ENCODE measurements at places on chromosomes 3 and 15.

DNA sequence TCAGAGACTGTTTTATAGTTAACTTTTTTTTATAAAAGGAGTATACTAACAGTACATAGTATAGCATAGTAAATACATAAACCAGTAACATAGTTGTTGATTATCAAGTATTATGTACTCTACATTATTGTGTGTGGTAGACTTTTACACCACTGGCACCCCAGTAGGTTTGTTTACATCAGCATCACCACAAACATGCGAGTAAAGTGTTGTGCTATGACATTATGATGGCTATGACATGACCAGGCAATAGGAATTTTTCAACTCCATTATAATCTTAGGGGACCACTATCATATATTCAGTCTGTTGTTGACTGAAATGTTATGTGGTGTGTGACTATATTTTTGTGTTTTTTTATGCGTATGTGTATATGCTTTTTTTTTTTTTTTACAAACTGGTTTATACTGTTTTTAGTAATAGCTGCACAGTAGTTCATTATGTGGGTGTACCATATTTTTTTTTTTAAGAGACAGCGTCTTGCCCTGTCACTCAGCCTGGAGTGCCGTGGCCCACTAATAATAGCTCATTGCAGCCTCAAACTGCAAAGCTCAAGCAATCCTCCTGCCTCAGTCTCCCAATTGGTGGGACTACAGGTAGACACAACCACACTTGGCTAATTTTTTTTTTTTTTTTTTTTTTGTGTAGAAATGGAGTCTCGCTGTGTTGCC, 1.9 kb downstream of the CAPN7 start:
- DNase-seq: no peak

GRCh38 chr3:25053360-25053759, 374.7 kb upstream of the RARB start:
- DNase-seq: no peak

GRCh38 chr3:85193565-85193964, 234.8 kb downstream of the CADM2 start:
- no peak for DNase-seq

DNA sequence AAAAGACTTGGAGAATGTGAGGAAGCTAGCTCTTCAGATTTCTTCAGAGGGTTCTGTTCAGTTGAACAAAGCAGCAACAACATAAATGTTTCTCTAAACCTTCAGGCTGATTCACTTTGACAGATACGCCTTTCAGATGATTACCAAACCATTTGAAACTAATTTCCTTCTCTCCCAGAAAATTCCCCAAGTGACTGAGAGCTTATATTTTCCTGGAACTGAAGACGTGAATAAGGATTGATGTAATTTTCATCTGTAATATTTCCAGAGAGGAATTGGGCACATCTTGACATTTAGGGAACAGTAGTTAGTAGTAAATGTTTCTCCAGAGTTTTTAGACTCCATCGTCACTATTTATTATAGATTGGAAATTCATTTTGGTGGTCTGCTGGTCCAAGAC, 108.6 kb upstream of the AADACL2 start:
- DNase-seq: no peak

GRCh38 chr15:68145706-68146105, 59.4 kb downstream of the CALML4 start:
- DNase-seq: no peak

GRCh38 chr3:8500989-8501370, 643 bp upstream of the LMCD1 start:
- DNase-seq: no peak

DNA sequence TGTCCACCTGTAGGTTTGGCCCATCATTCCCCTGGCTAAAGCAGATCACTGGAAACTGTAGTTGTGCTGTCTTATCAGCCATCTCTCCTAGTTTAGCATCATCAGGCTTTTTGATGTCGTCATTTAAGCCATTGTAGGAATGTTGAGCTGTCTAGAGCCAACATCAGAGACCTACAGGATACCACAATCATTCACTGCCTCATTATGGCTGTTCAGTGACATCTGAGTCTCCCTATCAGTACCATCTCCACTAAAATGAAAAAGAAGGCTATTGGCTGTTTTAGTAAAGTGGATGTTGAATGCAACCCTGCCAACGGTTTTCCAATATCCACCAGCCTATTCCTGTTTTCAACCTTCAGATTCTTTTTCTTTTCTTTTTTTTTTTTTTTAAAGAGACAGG, 29.2 kb downstream of the RLBP1 start:
- DNase-seq: no peak

- DNase-seq: peak; percentile 87
Observed at GRCh38 chr15:31974855-31975829, 55.2 kb upstream of the CHRNA7 start.

DNA sequence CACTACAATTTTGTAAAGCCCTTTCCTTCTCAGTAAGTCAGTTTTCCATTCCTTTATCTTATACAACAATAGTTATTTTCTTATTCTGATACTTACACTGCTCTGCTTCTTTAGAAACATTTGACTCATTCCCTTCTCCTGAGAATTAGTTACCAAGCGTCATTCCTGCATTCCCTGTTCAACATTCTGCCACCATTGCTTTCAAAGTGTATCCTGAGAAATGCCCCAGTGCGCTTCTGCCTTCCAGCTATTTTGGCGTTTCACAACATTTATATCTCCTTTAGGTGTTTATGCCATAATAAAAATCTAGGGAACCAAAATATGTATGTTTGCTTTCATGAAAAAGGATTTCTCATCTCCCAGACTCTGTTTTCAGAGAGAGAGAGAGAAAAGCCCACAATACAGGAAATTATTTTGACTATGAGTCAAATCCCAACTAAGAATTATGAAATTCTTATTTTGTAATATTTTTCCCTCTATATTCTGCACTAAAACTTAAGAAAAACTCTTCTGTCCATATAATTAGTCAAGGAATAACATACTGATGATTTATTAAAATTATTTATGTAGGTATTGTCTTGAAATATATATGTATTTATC, 118.2 kb upstream of the RAP2B start:
- no peak for DNase-seq

- DNase-seq: no peak
Observed at GRCh38 chr15:47340571-47340920, 376.8 kb upstream of the SEMA6D start.

DNA sequence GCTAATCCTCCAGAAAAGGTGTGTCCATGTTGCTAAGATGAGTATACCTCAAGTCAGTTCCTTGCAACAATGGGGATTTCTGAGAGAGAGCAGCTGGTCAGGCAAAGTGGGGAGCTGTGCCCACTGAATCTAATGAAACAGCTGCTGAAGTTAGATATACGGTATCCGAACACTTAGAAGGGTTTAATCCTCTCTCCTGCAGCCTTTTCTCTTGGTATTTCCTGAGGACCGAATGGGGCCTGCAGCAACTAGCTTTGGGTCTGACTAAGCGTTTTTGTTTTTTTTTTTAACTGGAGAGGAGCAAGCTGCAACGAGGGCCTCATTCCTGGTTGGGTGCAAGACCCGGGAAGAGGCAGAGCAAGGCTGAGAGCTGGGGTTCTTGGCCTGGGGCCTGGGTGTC, 37.6 kb upstream of the BNC1 start:
- no peak for DNase-seq

DNA sequence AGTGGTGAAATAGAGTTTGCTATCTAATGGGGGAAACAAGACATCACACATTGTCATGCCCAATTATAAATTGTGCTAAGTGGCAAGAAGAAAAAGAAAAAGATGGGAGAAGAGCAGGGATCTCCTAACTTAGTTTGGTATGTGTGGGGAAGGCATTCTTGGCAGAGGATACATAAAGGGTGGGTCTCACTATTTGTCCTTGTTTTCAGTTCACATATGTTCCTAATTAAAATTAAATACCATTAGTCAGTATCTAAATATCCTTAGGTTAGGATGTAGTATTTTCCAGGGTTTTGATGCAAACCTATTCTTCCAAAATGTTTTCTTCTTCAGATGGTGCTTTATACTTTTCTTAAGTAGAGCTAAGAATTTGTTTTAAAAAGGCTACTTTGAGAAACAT, 173.7 kb downstream of the B3GALNT1 start:
- no peak for DNase-seq

DNA sequence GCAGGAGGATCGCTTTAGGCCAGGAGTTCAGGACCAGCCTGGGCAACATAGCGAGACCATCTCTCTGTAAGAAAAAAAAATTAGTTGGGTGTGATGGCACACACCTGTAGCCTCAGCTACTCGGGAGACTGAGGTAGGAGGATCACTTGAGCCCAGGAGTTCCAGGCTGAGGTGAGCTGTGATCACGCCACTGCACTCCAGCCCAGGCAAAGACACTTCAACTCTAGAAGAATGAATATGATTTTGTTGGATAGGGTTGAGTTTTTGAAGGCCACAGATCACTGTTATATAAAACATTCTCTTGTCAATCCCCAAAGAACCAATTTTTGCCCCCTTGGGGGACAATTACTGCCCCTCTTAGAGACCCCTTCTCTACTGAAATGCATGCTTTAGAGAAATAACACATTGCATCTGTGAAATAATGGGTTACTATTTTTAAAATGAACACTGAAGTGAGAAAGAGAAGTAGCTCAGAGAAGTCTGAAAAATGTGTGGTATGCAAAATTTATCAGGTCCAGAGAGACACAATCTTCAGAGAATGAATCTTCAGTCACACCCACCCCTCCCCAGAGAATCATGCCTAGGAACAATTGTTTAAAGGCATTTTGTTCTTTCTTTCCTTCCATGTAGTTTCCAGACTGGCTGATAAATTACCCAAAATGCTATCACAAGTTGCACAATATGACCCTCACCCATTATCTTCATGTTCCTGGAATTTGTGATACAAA, 42.7 kb downstream of the METTL6 start:
- no peak for DNase-seq

DNA sequence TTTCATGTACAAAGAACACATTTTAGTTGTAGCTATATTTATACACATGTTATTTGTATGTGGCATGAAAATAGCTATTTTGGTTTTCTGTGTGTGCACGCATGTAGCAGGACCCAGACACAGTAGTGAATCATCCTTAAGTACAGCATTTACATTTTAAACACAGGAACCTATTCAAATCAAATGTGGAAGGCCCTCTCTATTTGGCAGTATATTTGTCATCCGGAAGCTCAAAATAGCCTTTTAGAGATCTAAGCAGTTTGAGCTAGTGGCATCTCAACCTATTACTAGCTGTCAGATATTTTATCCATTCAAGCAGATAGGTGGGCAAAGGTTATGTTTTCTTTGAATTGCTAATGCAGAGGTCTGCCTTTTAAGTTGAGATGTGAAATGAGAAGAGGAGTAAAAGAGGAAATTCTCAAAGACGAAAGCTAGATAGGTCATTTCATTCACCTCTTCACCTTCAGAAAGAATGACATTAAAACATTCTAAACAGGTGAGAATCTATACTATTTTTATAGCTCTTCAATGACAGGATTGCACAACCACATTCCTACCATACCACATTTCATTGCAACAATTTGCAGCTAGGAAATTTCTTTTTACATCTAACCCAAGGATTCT, 46.3 kb upstream of the TIPARP start:
- no peak for DNase-seq

GRCh38 chr3:76025561-76025960, 240.2 kb upstream of the ZNF717 start:
- no peak for DNase-seq

- no peak for DNase-seq
Observed at GRCh38 chr3:64856106-64856505, 168.3 kb upstream of the ADAMTS9 start.

DNA sequence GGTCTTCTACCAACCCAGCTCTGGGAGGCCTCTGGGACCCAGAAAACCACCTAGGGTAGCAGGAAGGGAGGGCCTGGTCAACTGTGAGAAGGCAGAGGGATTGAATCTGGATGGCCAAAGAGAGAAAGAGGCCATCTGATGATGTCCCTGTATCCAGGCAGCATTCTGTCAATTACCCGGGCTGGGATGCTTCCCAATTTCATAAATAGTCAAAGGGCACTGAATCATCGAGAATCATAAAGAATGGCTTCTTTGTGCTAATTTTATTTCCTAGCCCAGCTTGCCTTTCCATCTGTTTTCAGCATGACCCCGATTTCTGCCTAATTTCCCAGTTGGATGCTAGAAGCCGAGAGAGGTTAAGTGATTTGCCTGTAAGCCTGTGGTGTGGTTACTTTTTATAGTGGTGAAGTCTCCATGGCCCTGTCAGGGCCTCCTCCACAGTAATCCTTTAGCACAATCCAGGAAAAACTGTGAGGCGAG, 129.2 kb downstream of the FAM43A start:
- DNase-seq: no peak

DNA sequence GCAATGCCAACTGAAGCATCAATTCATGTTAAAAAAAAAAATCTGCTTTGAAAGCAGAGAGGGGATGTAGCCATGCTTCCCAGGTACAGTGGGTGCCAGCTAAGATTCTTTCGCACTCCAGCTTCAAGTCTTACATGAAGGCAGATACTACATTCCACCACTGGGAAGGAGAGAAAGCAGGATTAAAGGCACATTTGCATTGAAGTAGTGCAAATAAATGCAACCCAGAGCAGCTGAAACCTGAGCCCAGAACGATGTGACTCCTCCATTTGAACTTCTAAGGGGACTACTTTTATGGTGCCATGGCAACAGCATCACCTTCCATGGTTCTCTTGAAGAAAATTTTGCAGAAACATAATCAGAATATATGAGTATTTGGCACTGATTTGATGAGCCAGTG, 19.1 kb upstream of the GJD2 start:
- DNase-seq: peak; percentile 25

DNA sequence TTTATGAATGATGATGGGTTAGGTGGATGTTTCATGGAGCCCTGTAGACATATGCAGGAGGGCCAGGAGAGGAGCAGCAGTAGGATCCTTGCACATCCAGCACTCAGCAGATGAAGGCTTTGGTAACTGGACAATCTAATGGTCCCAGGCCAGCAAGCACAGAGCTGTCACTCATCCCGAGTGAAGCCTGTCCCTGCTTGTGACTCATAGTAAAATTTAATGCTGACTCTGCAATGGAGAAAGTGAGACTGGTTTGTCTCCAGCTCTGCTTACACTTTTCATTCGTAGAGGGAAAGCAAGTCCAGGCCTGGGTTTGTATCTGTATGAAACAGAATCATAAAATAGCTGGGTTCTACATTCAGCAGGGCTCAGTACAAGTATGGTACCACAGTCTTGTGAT, 131.7 kb downstream of the DTWD1 start:
- DNase-seq: no peak

GRCh38 chr15:48330855-48331795, at the start of gene DUT:
Gene DUT, plus strand, starts transcription at chr15:48331429. Its CDS starts 87 bp downstream, at chr15:48331516.
- peak; percentile 87 for DNase-seq

Measured in H7 (cell line).